ENCODE measurements at places on chromosomes 3 and 15.

DNA sequence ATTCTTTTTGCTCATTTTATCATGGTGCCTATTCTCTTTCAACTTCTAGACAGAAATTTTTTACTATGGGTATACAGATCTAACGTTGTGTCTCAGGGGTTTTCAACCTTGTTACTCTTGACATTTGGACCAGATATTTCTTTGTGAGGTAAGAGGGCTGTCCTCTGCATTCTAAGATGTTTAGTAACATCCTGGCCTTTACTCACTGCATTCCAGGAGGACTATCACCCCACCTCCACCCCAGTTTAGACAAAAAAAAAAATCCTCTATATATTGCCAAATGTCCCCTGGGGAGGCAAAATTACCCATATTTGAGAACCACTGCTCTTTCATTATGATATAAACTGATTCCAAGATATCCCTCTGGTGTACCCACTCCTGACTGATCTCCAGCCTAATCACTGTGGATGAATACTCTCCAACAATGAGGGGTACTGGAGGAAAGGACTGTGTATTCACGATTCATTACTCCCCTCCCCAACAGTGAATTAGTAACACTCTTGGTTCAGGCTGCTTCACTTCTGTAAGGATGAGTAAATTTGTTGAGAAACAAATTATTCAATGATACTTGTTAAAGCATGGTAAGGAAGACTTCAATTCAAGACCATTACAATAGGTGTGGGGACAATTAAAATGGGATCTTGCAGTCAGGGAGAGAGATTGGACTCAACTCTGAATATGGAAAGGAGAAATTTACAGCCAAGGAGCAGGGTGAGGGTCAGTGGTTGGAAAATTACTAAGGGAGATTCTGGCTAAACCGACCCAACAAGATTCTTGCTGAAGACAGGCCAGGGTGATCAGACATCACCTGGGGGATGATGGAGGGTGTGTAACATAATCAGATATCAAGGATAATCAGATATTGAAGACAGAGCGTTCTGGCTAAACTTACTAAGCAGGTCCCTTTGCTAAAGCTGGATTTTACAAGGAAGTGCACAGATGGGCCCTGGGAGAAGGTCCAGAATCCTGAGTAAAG lies 123.8 kb upstream of the DAZL start:
- no peak for DNase-seq

DNA sequence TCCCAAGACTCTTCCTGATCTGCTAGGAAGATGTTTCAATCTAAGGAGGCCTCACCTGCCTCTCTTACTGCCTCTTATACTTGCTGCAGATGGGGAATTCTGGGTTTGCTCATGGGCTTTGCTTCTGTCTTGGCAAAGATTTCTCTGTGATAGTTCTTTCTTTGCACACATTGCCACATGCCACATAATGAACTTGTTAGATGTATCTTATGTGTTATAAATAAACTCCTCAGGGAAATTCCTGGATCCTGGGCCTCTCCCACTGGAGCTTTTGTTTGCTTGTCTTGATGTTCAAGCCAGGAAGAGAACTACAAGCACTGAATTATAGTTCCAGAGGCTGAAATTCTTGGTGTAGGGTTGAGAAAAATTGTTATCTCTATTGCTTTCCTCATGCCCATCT lies 12.2 kb downstream of the RTP1 start:
- DNase-seq: no peak

DNA sequence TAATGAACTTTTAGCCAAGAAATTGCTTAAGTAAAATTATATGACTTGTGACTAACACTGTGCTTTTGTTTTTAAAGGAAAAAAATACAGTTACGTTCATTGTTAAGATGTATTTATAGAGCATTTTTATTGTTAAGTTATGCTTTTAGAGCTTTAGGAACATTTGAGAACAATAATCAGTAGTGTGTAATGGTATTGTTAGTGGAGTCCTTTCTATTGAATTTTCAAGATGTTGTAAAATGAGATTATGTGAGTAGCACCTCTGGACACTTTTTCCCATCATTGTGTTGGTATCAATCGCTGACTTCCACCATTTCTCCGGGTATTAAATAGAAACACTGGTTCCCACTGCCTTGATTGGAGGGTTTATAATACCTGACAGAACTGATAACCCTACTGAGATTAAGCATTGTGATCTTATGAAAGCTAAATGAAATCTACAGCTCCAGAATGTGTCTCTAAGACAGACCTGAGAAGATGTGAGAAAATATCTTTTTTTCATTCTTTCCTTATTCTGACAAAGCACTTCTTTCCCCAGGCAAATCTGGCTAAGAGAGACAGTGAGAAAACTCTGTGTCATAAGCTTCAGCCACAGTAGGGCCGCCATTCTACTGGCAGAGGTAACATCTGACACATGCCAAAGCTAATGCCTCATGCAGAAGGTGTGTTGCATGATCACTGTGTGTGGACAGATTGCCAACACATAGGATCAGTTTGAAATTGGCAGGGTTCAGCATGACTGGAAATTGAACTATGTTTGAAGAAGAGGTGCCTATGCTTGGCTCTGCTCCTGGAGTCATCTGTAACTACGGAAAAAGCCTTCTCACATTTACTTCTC lies 610.8 kb downstream of the MECOM start:
- DNase-seq: no peak

GRCh38 chr3:102400142-102400541 lies 34.7 kb upstream of the ZPLD1 start:
- no peak for DNase-seq

Data from activated CD4-positive, alpha-beta T cell treated with anti-CD3 and anti-CD28 coated beads for 48 hours (primary cell).